Prostate gland (tissue), 2 donors: ENCODE measurements at places on chromosomes 11 and 22. TPM values are rescaled to one million over a fixed set of nuclear protein-coding genes. Genes with fewer than 3 reads are reported as not detected.

PRG3 gene
- total RNA-seq = not detected

GLYATL2 gene
- 0.45 TPM for total RNA-seq

KRTAP5-10 gene
- not detected for total RNA-seq

ALDH3B1 gene
- 7.2 TPM for total RNA-seq

ESAM gene
- 12.1 TPM for total RNA-seq

OR52I2 gene
- not detected for total RNA-seq

RTN4RL2 gene
- 0.51 TPM for total RNA-seq

DNA sequence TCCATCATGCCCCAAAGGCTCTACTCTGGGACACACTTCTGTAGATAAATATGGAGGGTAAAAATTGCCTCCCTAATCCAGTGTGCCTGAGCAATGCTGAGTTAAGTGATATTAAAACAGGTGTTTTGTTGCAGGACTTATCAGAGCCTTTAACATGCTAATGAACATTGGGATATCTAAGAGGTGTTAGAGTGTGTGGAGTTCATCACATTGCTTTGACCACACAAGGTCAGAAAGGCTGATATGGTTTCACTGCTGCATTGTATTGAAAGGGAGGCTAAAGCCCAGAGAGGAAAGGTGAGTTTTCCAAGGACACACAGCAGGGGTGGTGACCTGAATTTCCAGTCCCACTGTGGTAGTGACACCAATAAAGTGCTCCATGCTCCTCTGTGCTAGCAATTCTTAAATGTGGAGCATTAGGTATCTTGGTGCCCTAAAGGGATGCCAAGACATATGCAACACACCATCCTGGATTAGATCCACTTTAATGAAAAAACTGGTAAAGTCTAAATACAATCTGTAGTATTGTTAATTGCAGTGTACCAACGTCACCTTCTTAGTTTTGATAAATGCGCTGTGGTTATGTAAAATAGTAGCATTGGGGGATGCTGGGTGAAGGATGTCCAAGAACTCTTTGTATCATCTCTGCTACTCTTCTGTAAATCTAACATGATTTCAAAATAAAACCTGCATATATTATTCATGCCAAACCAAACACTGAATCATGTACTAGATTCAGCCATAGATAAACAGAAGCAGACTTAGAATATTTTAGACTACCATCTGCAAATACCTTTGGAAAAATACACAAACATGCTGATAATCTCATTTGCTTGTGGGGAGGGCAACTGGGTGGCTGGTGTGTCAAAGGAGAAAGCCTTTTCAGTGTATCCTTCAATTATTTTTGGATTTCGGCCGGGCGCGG is 45.8 kb downstream of the MIAT start:
- H3K36me3 ChIP-seq = no peaks in the 10 kb centered on the region
- no peak for DNase-seq
- H3K27ac ChIP-seq = no peak overlapping the region
- no peak overlapping the region for H3K4me3 ChIP-seq
- no peaks in the 10 kb centered on the region for H3K27me3 ChIP-seq
- H3K4me1 ChIP-seq = no peaks in the 10 kb centered on the region

GRCh38 chr22:28112190-28112544 is 193.1 kb upstream of the PITPNB start:
- no peaks in the 10 kb centered on the region for H3K4me1 ChIP-seq
- H3K36me3 ChIP-seq = no peaks in the 10 kb centered on the region
- no peak for DNase-seq
- H3K27ac ChIP-seq = no peak overlapping the region

DNA sequence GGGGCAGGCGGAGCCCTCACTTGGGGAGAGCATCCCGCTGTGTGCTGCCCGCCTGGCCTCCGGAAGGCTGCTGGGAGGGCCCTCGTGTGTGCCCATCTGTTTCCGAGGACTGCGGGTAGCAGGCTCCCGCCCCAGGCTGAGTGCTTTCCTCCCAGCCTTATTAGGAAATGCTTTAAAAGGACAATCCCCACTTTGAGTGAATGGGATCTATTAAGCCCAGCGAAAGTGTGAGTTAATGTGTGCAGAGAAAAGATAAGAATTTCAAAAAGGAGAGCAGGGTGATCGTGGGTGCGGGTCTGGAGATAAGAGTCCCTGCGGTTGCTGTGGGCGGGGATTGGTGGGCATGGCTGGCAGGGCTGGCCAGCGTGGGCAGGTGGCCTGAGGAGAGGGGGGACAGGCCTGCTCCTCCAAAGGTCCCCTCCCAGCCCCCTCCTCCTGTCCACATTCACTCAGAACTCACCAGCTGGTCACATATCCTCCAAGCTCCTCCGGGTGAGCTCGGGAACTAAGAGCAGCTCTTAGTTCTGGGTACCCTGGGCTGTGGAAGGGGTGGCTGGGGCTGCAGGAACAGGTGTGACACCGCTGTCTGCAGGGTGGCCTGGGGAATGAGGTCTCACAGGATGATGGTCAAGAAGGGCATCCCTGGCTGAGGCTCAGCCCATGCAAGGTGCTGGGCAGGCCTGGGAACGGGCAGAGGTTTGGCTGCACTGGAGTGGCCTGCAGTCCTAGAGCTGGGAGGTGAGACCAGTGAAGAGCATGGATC is 1260.3 kb downstream of the BRD1 start:
- H3K4me3 ChIP-seq = no peak overlapping the region
- H3K27ac ChIP-seq = no peak overlapping the region
- no peaks in the 10 kb centered on the region for H3K36me3 ChIP-seq
- H3K4me1 ChIP-seq = no peaks in the 10 kb centered on the region
- DNase-seq = no peak
- peaks cover 7% of the 10 kb centered on the region for H3K27me3 ChIP-seq

- no peak for DNase-seq
- no peak overlapping the region for H3K27ac ChIP-seq
- H3K4me1 ChIP-seq = no peaks in the 10 kb centered on the region
- H3K4me3 ChIP-seq = no peak overlapping the region
- H3K27me3 ChIP-seq = no peaks in the 10 kb centered on the region
Measured at GRCh38 chr22:40547729-40548143, 88.8 kb downstream of the MRTFA start.

DNA sequence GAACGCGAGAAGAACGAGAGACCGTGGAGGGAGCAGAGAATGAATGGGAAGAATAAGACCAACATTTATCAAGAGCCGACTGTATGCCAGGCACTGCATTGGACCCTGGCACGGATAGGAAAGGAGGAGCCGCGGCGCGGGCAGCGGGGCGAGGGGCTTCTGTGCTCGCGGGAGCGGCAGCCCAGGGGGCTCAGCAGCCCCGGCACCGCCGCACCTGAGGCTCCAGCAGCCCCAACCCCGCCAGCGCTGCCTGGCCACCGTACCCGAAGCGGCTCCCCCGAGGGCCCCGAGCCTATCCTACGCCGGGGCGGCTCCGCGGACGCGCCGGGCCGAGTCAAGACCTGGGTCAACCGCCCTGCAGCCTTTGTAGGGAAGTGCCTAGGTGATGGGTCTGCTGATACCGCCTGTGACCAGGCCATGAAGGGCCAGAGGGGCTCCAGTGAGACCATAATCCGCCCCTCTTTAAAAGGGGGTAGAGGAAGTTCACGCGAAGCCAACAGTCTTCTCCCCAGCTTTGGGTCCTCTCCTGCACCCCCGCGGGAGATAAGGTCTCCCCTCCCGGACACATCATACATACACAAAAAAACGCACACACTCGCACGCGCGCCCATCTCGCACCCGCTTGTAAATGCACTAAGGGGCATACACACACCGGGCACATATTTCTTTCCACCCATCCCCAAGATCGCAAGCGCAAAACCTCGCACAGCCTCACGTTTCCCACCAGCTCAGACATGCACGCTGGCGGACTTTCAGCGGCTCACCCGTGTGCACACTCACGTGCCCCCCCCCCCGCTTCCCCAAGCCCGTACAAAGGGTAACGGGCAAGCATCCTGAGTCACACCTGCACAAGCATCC is 935 bp upstream of the RTN4RL2 start:
- peak overlapping the region; percentile 37 for H3K4me3 ChIP-seq
- H3K27ac ChIP-seq = no peak overlapping the region
- DNase-seq = no peak
- no peaks in the 10 kb centered on the region for H3K36me3 ChIP-seq
- H3K4me1 ChIP-seq = peaks cover 13% of the 10 kb centered on the region
- H3K27me3 ChIP-seq = peaks cover 3% of the 10 kb centered on the region

DNA sequence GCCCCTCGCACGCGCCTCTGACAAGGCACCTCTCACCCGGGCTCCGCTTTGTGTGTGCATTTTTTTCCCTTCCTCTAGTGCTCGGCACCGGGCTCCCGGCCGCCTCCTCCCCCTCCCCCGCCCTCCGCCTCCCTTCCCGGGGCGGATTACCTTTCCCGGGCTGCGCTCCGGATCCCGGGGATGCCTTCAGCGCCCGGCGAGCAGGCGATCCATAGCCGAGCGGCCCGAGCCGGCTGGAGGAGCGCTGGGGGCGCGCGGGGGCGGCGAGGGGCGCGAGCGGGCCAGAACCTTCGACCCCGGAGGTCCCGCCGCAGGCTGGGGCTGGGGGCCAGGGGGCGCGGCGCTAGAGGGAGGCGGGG is 282 bp downstream of the MPPED2 start:
- H3K27ac ChIP-seq = peak overlapping the region; percentile 94

DNA sequence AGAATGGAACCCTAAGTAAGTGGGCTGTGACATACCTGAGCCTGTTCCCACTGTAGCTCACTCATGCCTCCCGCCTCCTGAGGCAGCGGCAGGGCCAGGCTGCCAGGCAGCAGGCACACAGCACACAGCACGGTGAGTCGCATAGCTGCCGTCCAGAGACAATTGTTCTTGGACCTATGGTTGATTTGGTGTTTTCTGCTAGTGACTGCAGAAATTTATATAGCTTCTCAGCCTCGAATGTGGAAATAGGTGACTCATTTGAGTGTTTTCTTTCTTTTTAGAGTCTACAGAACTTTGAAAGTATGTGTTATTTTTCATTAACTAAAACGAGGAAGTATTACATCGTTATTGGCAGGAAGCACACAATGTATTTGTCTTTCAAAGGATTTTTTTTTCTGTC is at the start of gene MMP7:
Gene MMP7, minus strand, starts transcription at position 190 of the 400 bp plus-strand sequence. Its CDS starts 47 bp downstream, at position 143.
- H3K27ac ChIP-seq = no peak within 1 kb of the TSS
- no peak for DNase-seq

DNA sequence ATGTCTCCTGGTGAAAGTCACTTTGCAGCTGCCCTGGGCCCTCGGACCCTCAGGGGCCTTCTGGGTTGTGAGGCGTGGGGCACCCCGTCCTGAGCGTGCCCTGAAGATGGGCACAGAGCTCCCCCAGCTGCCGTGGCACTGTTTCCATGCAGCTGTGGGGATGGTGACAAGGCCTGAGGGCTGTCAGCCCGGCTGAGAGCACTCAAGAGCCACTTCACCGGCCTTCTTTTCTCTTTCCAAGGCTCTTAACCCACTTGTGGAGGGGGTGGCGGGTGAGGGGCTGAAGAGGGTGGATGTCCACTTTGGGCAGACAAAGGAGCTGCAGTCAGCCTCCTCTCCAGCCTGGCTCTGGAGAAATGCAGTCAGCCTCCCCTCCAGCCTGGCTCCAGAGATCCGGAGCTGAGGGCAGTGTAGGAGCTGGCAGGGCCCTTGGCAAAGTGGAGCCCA is 239.5 kb downstream of the ST3GAL4 start:
- no peak for DNase-seq
- H3K4me3 ChIP-seq = no peak overlapping the region
- no peak overlapping the region for H3K27ac ChIP-seq
- no peaks in the 10 kb centered on the region for H3K4me1 ChIP-seq
- no peaks in the 10 kb centered on the region for H3K36me3 ChIP-seq
- H3K27me3 ChIP-seq = no peaks in the 10 kb centered on the region

- H3K4me1 ChIP-seq = no peaks in the 10 kb centered on the region
- no peak for DNase-seq
- no peaks in the 10 kb centered on the region for H3K27me3 ChIP-seq
- no peak overlapping the region for H3K4me3 ChIP-seq
- no peaks in the 10 kb centered on the region for H3K36me3 ChIP-seq
Measured at GRCh38 chr11:271319-271715, 6.9 kb upstream of the NLRP6 start.

GRCh38 chr11:80163441-80163840 is 722.6 kb upstream of the TENM4 start:
- no peaks in the 10 kb centered on the region for H3K36me3 ChIP-seq
- H3K4me3 ChIP-seq = no peak overlapping the region
- H3K4me1 ChIP-seq = no peaks in the 10 kb centered on the region

DNA sequence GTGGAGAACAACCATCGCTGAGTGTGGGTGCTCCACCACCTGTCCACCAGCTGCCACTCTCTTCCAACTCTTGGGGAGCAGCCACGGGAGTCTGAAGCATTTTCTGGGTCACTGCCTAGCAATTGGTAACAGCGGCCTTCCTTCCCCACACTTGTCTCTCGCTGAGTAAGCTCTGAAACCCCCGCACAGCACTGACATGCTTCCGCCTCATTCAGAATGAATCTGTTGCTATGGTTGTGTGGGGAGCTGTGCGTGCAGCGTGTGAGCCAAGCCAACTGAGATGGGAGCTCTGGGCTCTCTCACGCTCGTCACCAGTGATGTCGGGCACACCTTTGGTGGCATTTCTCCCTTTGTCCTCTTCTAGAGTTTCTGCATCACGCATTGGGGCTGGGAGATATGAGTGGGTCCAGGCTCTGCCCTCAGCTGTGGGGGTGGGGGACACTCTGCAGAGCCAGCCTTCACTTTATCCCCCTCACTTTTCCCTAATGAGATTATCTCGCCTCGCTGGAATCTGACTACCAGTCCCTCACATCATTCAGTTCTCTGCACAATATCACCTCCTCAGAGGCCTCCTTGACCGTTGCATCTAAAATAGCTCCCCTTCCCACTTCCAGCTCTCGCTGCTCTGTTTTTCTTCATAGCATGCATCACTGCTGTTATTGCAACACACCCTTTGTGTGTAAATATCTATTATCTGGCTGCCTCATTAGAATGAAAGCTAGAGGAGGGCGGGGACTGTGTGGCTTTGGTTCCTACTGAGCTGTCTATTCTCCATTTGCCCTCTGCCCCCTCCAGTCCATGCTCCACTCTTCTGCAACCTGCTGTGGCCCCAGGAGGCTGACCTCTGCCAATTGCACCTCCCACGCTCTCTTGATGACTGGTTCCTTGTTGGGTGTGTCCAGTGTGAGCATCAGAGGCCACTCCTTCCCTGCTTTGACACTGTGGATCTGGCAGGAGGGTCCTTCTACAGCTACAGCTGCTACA is 569.9 kb upstream of the CADM1 start:
- no peak overlapping the region for H3K4me3 ChIP-seq
- H3K4me1 ChIP-seq = no peaks in the 10 kb centered on the region
